DMS79 treated with DMSO at 0.1 percent for 48 hours (cell line): ENCODE measurements at places on chromosomes 13 and 19.
A peak's percentile ranks its signal among the peaks of the same experiment; 100 is the strongest.

GRCh38 chr13:99486996-99487395 is 14.3 kb upstream of the TM9SF2 start:
- no peak for DNase-seq

DNA sequence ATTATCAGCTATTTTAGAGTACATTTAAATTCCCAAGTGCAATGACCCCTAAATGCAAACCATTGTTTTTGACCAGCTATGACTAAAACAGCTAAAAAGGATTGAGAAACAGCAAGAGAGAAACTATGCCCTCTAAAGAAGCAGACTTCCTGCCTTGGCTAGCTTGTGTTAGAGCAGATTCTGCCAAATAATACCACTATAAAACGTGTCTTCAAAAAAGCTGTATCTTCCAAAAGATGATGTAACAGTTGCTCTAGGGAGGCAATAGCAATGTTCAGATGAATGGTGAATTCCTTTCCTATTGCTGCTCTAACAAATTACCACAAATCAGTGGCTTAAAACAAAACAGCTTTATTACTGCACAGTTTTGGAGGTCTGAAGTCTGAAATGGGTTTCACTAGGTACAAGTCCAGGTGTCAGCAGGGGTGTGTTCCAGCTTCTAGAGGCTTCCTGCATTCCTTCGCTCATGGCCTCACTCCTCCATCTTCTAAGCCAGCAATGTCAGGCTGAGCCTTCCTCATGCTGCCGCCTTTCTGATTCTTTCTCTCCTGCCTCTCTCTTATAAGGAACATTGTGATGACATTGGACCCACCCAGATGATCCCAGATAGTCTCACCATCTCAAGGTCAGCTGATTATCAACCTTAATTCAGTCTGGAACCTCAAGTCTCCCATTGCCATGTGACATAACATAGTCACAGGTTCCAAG is 84.5 kb downstream of the LRRC63 start:
- DNase-seq: no peak

DNA sequence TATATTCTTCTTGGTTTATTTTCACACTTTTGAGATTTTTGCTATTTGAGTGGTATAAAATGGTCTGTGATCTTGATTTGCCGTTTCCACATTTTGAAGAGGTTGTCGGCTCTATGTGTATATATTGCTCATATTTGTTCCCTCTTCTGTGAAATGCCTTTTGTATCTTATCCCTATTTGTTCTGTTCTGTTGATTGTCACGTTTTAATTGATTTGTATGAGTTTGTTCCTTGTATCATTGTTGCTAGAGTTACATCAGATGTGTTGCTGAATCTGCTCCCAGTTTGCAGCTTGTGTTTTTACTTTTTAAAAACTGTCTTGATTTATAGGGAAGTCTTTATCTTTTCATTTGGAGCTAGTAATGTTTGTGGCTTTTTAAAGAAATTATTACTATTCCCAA is 17.1 kb downstream of the USPL1 start:
- DNase-seq: no peak

DNA sequence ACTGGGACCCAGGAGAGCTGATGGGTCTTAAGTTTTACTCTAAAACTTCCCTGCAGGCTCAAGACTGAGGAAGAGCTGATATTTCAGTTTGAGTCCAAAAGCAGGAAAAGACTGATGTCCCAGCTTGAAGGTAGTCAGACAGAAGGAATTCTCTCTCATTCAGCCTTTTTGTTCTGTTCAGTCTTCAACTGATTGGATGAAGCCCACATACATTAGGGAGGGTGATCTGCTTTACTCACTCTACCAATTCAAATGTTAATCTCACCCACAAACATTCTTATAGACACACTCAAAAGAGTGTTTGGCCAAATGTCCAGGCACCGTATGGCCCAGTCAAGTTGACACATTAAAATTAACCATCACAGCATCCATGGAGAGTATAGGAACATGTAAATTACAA is 173.5 kb downstream of the KCNRG start:
- no peak for DNase-seq

DNA sequence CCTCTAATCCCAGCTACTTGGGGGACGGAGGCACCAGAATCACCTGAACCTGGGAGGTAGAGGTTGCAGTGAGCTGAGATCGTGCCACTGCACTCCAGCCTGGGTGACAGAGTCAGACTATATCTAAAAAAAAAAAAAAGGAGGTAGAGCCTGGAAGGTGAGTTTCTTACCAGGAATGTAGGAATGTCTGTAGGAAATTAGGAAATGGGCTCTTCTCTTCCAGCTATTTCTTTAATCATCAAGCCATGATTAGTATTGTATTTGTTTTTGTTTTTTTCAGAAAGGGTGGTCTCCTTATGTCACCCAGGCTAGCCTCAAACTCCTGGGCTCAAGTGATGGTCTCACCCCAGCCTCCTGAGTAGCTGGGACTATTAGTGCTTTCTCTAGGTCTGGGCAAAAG is 26.3 kb upstream of the SERP2 start:
- DNase-seq: no peak

- DNase-seq: peak; percentile 46
Measured at GRCh38 chr13:47904241-47904640, 96.8 kb downstream of the SUCLA2 start.

- no peak for DNase-seq
Measured at GRCh38 chr19:43780706-43781525, at the start of gene KCNN4. TSS of gene KCNN4 (minus strand) at chr19:43780973. CDS start at chr19:43780861, 112 bp downstream.

DNA sequence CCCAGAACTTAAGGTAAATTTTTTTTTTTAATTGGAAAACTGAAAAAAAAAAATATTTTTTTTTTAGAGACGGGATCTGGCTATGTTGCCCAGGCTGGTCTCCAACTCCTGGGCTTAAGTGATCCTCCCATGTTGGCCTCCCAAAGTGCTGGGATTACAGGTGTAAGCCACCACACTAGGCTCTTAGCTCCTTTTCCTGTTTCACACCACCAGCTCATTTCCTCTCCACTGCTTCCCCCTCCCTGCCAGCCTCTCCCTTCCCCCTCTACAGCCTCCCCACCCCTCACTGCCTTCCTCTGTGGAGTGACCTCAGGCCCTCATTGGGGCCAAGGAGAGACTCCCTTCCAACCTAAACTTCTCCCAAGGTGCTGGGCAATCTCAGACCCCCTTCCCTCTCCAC is 4.2 kb upstream of the GIPR start:
- no peak for DNase-seq

DNA sequence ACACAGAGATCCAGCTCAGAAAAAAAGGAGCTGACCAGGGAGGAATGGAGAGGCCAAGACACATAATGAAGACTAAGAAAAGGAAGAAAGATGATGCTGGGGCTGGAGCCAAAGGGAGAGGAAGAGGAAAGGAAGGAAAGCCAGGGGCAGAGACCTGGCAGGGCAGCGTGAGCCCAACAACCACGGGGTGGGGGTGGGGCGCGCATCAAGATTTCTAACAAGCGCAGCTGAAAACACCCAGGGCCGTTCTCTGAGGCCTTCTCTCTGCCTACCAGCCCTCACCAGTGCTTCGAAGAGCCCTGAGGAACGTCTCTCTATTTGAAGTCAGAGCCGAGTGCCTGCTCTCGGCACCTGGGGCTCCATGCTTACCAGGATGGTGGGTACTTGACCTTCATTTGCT is 23.6 kb upstream of the POU2F2 start:
- no peak for DNase-seq

DNA sequence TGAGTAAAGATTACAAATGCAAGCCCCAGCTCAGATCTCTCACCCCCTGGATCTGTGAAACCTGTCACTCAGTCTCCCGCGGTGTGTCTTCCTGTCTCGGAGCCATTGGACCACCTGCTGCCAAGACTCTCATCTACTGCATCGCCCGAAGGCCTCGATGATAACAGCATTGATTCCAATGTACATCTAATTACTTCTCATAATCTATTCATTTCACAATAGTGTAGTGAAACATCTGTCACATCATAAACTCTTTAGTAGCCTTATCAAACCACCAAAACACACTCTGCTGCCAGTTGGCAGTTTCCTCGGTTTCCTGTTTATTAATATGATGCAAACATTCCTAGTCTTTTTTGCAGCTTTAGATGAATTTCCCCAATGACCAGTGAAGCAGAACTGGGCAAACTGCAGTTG is 220.3 kb downstream of the POU4F1 start:
- no peak for DNase-seq

DNA sequence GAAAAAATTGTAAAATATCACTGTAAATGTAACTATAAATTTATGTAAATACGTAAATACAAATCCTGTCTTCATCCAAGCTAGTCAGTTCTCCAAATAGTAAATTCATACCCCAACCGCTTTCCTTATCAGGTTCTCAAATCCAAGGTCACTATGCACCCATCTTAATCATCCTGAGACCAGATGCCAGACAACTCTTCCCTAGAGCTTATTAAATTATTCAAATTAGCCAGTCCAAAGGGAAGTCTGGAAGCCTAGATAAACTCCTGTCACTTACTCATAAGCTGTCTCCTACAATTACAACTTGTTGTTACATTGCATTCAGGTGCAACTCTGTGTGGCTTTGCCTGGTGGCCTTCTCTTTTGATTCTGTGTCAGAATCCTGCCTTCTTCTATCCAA is 836.1 kb upstream of the PCDH20 start:
- no peak for DNase-seq

GRCh38 chr13:106533101-106533942 is 2.1 kb downstream of the EFNB2 start:
- peak; percentile 81 for DNase-seq

- DNase-seq: peak; percentile 23
Measured at GRCh38 chr19:48489608-48490216, 20.5 kb downstream of the CYTH2 start.

- DNase-seq: no peak
Measured at GRCh38 chr19:17753976-17754375, 2.7 kb downstream of the FCHO1 start.

- DNase-seq: no peak
Measured at GRCh38 chr13:97548138-97548537, 114.2 kb downstream of the RAP2A start.

- no peak for DNase-seq
Measured at GRCh38 chr19:35170359-35171061, 16.0 kb downstream of the FXYD5 start.

GRCh38 chr13:39105110-39105509 is 66.9 kb downstream of the NHLRC3 start:
- peak; percentile 20 for DNase-seq

DNA sequence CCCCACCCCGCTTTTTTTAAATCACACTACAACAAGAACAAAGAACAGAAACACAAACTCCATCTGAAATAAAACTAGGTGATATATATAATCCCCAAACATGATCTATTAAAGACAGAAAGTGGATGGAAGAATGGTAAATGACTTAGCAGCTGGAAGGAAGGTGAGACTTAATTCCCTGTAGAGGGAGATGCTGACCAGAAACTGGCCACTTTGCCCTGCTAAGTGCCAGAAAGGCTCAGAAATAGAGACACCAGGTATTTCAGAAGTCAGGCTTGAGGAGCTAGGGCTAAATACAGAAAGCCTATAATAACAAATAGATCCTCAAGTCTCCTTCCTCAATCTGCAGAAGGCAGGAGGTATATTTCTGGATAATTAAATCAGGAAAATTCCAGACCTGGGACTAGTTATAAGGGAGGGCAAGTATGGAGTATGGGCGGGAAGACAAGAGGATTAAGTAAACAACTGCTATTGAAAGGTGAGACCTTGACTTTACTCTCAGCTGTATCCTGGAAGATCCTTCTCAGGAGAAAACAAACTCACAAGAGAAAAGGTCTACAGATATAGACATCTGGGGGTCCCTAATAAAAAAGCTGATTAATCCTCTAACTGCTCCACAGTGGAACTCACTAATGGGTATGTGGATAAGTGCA is 32.2 kb downstream of the MTRF1 start:
- no peak for DNase-seq

GRCh38 chr13:104900191-104900817 is 1635.2 kb downstream of the EFNB2 start:
- DNase-seq: no peak

DNA sequence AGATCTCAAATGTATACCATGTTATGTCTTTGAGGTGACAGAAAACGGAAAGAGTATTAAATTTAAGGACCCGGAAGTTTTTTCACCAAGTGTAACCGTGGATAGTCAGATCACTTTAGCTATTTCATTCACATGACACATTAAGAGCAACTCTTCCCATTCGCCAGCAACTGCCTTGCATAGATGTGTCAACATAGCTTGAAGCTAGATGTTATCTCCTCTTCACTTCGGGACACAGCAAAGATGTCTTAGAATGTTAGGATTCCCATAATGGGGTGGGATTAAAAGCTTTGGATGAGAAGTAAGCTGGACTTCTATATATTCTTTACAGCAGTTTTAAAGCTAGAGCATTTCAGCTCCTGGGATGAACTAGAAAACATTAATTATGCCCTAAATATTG is 1135.9 kb upstream of the PCDH20 start:
- no peak for DNase-seq

DNA sequence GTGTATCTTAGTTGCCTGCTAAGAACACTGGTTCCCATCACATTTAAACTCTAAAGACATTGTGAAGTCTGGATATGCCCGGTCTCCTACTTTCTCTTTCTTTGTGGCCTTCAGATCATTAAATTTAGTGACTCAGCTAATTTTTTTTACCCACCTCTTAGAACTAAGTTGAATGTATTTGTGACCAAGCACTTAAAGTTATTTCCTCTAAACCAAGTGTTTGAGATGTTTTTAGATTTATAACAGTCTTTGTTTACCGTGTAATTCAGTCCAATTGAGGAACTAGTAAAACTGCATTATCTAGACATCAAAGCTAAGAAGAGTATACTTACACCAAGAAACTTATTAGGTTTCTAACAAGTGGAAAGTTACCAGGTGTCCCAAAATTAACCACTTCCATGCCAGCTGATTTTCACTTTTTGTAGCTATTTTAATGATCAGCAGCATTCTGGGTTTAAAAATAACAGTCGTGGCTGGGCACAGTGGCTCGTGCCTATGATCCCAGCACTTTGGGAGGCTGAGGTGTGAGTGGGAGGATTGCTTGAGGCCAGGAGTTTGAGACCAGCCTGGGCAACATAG is 53.1 kb downstream of the ARHGAP35 start:
- no peak for DNase-seq

GRCh38 chr13:110314516-110315245 is 7.6 kb downstream of the COL4A2 start:
- DNase-seq: no peak

GRCh38 chr13:40874138-40874779 is 84.8 kb downstream of the SLC25A15 start:
- DNase-seq: no peak

DNA sequence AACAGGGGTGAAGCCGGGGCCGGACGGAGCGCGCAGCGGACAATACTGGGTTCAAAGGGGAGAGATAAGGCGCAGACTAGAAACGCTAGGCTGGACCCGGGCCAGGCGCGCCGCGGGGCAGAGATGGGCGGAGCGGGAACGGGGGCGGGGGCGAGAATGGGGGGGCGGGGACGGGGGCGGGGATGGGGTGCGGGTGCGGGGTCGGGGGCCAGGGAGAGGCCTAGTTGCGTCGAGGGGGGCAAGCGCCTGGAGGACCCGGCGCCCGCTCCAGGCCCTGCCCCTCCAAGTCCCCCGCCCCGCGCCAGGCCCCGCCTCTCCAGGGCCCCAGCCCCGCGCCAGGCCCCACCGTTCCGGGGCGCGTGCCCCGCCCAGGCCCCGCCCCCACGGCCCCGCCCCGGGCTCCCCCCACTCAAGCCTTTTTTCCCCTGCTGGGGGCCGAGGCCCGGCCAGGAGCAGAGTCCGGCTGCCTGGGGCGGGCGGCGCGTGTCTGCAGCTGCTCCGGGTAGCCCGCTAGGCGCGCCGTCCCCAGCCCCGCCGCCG is at the start of gene CERS4:
TSS of gene CERS4 (plus strand) at position 449 of the 540 bp plus-strand sequence. CDS start 41,707 bp downstream, outside the sequence.
- DNase-seq: peak; percentile 61
